ENCODE measurements at places on chromosomes 5 and 9.

DNA sequence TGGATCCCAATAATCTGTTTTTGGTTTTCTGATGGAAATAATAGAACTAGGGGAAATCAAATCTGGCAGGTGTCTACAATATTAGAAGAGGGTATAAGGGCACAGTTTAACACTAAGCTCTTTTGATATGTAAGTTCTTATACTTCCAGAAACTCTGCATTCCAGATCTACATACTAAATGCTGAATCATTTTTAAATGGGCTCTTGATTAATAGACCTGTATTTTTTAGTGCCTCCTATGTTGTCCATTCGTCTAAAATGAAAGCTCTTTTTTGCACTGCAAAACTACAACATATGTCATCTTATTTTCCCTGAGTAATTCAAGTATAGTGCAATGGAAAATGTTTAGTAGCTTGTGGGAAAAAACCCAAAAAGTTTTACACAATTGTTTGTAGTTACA is 44.2 kb downstream of the NR6A1 start:
- no peak for DNase-seq

GRCh38 chr5:107619781-107620180 is 51.0 kb downstream of the EFNA5 start:
- DNase-seq: no peak

GRCh38 chr9:77954013-77954665 is 77.5 kb downstream of the GNAQ start:
- no peak for DNase-seq

- peak; percentile 0 for DNase-seq
Observed at GRCh38 chr5:67051164-67051563, 145.4 kb downstream of the CD180 start.

GRCh38 chr9:35426627-35427026 is 63.3 kb upstream of the RUSC2 start:
- DNase-seq: no peak

GRCh38 chr5:91443761-91444467 is 60.8 kb upstream of the ARRDC3 start:
- no peak for DNase-seq

- no peak for DNase-seq
Observed at GRCh38 chr9:4822057-4822456, 29.3 kb downstream of the RCL1 start.

DNA sequence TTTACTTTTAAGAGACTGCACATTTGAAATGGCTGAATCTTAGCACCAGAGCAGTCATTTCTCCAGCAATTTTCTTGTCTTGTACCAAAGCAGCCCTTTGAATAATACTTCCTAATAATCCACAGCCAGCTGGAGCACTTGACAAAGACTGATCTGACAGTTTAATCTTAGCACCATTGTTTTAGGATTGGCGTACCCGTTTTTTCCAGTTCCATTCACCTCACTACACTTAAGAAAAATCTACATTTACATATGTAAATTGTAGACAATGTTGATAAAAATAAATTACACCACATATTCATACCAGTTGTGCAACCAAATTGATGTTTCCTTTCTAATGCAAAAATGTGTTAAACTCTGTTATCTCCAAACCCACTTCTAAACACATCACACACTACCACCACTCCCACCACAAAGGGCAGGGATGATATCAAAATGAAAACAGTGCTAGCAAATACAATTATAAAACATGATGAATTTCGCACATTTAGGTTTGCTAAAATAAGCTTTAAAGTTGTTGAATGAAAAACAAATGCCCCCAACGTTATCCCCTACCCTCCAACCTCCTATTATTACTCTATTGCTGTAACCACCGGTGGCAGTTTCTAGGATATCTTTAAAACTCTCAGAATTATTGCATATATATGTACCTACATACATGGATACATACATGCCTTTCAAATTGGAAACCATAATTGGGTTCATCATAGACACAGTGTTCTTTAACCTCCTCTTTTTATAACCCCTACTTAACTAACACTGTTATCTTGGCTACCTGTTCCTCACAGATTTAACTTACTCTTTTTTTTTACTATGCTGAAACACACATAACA is 21.5 kb downstream of the SERINC5 start:
- DNase-seq: no peak

- DNase-seq: no peak
Observed at GRCh38 chr9:18739641-18740318, 265.8 kb downstream of the ADAMTSL1 start.

DNA sequence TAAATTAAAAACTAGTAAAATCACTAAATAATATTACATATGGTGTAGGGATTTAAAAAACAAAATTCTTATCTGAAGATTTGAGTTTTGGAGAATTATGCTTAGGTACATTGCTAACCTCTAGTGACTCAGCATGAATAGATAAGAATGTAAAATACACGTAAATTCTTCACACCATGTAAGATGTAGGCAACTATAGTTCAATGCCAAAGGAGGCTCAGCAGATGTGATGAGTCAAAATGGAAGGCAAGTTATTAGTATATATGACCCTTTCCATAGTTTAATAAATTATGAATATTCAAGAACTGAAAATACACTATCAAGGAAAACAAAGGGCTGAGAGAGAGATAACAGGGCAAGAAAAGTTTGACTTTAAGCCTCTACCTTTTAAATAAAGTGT is 79.0 kb downstream of the MRPS30 start:
- DNase-seq: no peak

DNA sequence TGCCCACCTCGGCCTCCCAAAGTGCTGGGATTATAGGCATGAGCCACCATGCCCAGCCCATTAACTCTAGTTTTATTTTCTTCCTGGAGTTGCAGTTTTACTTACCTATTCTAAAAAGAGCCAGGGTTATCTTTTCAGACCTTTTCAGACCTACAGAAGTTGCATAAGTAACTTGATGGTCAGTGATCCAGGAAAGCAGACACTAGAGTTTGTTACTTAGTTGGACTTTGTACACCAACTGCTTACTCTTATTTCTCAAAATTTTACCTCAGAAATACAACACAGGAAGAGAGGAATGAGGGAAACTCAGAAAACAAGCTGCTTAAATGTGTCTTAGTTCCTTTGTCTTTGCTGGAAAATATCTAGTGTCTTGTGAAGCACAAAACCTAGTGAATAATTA is 25.4 kb downstream of the RAD23B start:
- DNase-seq: no peak

GRCh38 chr5:132098151-132098594 is 24.6 kb downstream of the CSF2 start:
- DNase-seq: no peak

- no peak for DNase-seq
Observed at GRCh38 chr5:176886336-176887251, 12.6 kb downstream of the HK3 start.

- no peak for DNase-seq
Observed at GRCh38 chr5:59591162-59591561, 302.4 kb downstream of the PDE4D start.

DNA sequence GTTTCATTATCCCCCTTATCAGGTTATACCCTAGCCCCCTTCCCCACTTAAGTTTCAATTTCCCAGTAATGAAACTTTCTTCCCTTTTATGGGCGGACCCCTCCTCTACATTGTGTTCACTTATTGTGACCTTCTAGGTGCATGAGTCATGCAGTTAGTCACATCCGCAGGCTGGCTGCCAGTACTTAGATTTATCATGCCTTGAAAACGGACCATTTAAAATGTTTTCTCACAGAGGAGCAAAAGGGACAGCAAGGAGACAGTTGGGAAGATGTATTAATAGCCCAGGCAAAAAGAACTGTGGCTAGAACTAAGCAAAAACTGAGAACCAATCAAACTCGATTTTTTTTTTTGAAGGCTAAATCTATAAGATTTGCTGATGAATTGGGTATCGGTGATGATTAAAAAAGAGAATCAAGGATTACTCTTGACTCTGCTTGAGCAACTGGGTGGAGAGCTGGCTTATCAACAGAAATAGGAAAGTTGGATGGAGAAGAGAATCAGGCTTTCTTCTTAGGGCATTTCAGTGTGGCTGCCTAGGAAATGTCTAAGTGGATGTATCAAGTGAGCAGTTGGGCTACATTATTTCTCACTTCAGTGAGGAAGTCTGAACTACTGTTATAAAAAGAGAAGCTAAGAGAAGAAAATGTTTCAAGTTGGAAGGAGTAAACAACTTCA is 615.0 kb downstream of the HINT1 start:
- no peak for DNase-seq

DNA sequence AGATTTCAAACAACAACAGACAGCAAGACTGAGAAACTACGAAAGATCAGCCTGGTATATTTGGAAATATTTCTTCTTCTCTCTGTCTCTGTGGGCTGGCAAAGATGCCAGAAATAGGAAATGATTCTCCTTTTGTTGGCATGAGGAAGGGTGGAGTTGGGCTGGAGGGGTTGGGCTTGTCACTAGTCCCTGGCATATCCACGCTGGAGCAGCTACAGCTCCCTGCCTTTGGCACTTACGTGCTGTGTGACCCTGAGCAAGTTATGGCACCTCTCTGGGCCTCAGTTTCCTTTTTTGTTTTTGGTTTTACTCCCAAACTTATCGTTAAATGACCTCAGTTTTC is 354 bp upstream of the KCNMB1 start:
- DNase-seq: no peak

- DNase-seq: no peak
Observed at GRCh38 chr5:110932755-110933488, 138.6 kb upstream of the TSLP start.

GRCh38 chr9:82882138-82882537 is 180.8 kb downstream of the RASEF start:
- DNase-seq: no peak

GRCh38 chr5:20445326-20445860 is 457.4 kb upstream of the CDH18 start:
- DNase-seq: no peak

DNA sequence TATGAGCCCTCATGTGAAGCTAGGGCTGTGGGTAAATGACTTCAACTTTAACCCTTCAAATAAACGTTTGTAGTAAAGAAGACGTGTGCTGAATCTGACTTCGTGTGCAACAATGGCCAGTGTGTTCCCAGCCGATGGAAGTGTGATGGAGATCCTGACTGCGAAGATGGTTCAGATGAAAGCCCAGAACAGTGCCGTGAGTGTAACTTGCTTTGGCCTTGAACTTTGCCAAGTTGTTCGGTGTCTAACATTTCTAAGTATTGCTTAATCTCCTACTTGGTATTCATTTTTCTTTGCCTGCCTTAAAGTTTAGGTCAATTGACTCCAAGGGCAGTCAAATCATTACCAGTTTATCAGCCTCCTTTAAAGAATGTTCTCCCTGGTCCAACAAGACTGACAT is 18.2 kb downstream of the VLDLR start:
- DNase-seq: no peak

GRCh38 chr5:139025651-139026050 is 150.5 kb upstream of the LRRTM2 start:
- DNase-seq: no peak

DNA sequence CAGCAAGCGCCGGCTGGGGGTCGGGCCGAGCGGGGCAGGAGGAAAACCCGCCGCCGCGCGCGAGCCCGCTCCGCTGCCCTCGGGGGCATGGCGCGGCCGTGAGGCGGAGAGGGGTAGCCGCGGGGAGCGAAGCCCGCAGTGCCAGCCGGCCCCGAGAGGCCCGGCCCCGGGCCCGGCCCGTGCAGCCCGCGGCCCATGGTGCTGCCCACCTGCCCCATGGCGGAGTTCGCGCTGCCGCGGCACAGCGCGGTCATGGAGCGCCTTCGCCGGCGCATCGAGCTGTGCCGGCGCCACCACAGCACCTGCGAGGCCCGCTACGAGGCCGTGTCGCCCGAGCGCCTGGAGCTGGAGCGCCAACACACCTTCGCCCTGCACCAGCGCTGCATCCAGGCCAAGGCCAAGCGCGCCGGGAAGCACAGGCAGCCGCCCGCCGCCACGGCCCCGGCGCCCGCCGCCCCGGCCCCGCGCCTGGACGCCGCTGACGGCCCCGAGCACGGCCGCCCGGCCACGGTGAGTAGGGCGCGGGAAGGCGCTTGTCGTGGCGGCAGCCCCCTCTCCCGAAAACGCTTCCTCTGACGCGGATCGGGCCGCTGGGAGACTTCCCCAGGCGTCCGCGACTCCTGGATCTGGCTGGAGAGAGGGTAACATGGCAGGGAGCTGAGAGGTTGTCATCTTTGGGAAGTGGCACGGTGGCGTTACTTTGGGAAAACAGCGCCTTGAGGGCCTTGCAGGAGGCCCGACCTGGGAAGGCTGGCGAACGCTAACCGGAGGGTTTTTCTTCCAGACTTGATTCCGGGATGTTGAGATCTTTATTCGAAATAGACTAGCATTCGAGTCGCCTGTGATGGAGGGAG is 523 bp downstream of the MAML1 start:
- peak; percentile 43 for DNase-seq

GRCh38 chr5:95382801-95383200 is 8.4 kb upstream of the FAM81B start:
- DNase-seq: peak; percentile 79
